ENCODE measurements at places on chromosomes 7 and 10. TPM values are rescaled to one million over a fixed set of nuclear protein-coding genes. Genes with fewer than 3 reads are reported as not detected.

The ORAI2 gene
- polyA plus RNA-seq: 290 TPM

The C10orf67 gene
- not detected for polyA plus RNA-seq

The LRRD1 gene
- polyA plus RNA-seq: not detected

The UPK3B gene
- polyA plus RNA-seq: not detected

The SCART1 gene
- polyA plus RNA-seq: not detected

The A1CF gene
- not detected for polyA plus RNA-seq

The CLCN1 gene
- not detected for polyA plus RNA-seq
